ENCODE measurements at places on chromosomes 2 and 18.

DNA sequence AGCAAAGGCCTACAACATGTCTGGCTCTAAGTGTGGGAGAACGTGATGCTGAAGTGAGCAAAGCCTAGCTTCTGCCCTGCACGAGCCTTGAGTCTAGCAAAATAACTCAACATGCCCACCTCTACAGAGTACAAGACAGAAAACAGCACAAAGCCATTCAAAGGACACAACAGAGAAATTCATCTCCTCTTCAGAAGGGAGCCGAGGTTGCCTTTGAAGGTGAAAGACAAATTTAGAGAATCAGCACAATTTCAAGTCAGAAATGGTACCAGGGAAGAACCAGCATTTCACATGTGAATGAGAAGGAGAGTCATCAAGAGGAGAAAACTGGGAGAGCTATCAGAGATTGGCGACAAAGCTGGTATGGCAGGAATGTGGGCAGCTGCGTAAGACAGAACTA is 21.7 kb upstream of the CYTIP start:
- no peak for DNase-seq

GRCh38 chr2:127408807-127409099 is 9.5 kb upstream of the PROC start:
- no peak for DNase-seq

DNA sequence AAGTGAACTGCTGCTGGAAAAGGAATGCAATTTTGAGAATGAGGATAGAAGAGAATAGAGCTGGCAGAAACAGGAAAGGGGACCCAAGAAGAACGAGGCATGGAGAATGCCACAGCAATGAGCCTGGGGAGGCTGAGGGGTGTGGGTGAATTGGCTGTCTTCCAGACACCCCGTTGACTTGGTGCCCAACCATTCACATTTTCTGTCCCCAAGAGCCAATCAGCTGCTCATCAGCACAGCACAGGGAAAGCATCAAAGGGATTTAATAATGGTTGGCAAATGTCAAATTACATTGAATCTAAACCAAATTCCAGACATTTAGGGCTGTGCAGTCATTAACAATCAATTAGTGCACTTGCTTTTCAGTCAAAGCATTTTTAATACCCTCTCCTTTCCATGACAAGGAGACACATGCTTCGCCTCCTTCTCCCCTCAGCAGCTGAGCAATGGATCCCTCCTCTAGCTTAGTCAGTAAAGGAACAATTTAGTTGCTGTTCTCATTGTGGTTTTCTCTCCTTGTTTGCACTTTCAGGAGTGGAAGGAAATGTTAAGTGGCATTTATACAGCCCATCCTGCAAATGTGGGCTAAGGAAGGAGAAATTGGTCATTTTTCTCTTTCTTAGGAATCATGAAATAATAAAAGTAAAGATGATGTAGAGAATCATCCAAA is 98.8 kb downstream of the KLF7 start:
- DNase-seq, result no peak

GRCh38 chr2:120401275-120402066 is 55.5 kb downstream of the INHBB start:
- no peak for DNase-seq

GRCh38 chr2:186748354-186748753 is 54.5 kb downstream of the FAM171B start:
- DNase-seq, result no peak

GRCh38 chr2:231720987-231721966 is 13.0 kb downstream of the PTMA start:
- DNase-seq, result no peak

- DNase-seq, result peak; percentile 39
These were observed 905 bp upstream of the IAH1 start for GRCh38 chr2:9473308-9473984.

GRCh38 chr2:4358837-4359236 is 655.5 kb downstream of the DCDC2C start:
- no peak for DNase-seq

GRCh38 chr18:60024857-60025256 is 125.1 kb downstream of the PMAIP1 start:
- DNase-seq, result no peak

- no peak for DNase-seq
These were observed 36.4 kb downstream of the SLC20A1 start for GRCh38 chr2:112682101-112682500.

DNA sequence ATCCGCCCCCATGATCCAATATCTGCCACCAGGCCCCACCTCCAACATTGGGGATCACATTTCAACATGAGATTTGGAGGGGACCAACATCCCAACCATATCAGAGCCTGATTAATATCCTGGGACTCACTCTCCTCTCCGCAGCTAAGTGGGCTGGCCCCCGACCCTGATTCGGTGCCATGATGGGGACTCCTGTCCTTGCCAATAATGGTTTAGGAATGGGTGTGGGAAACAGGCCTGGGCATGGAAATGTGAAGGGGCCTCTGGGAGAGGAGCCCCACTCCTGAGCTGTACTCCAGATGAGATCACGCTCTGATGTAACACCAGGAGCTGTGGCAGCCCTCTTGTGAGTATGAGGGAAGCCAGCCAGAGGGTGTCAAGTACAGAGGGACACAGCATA is 77.3 kb upstream of the SMAD7 start:
- DNase-seq, result no peak

GRCh38 chr2:218368621-218369153 is 12.0 kb downstream of the CATIP start:
- DNase-seq, result no peak

DNA sequence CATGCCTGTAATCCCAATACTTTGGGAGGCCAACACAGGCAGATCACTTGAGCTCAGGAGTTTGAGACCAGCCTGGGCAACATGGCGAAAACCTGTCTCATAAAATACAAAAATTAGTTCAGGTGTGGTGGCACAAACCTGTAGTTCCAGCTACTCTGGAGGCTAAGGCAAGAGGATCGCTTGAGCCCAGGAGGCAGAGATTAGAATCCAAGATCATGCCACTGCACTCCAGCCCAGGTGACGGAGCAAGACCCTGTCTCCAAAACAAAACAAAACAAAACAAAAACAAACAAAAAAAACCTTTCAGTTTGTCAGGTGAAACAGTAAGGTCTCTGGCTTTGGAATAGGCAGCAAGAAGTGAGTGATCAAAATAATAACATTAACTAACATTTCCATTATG is 84.6 kb downstream of the CLHC1 start:
- no peak for DNase-seq

GRCh38 chr18:45997700-45998151 is 30.6 kb upstream of the EPG5 start:
- peak; percentile 5 for DNase-seq

DNA sequence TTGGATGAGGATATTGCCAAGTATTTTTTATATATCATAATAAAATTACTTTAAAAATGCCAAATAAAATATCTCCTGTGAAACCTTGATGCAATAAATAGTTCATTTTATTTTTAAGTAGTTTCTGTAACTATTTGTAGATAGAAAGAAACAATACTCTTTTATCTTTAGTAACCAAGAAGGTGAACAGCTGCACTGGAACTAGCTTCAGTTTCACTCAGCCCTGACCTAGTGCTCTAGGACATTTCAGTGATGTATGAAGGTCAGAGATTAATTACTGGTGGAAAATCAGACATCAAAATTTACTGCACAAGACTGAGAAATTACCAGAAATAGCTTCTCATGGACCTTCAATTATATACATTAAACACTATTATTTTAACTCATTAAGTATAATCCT is 1305.0 kb downstream of the CNTNAP5 start:
- DNase-seq, result no peak

DNA sequence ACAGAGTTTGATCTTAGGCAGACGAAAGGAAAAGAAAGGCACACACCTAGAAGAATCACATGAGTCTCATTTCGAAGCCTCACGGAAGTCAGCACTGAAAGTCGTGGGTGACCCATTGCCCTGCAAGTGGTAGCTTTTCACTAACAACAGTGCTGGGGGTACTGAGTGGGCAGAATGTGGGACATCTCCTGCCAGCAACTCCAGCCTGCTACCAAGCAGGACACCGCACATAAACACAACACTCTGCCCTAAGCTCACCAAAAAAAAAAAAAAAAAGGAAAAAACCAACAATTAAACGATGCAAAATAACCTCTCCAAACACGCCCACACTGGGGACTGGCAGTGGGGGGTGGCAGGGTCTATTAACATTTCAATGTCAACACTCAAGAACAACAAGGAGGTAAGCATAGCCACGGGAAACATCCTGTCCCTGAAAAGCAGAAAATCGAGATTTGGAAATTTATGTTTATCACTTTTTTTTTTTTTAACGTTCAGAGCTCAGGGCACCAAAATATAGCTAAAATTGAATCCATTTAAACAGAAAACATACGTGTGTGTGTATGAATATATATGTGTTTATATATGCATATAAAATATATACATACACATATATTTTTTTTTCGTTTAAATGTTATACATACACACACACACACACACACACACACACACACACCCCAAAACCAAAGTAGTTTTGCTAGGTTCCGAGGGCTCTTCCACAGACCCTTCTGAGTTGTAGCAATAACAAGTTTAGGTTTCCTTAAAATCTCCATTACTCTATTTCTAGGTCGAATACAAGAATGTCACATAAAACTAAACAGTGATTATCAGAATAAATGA is 2.2 kb downstream of the INO80D start:
- DNase-seq, result no peak

- no peak for DNase-seq
These were observed 74.2 kb upstream of the LCLAT1 start for GRCh38 chr2:30372826-30373225.

DNA sequence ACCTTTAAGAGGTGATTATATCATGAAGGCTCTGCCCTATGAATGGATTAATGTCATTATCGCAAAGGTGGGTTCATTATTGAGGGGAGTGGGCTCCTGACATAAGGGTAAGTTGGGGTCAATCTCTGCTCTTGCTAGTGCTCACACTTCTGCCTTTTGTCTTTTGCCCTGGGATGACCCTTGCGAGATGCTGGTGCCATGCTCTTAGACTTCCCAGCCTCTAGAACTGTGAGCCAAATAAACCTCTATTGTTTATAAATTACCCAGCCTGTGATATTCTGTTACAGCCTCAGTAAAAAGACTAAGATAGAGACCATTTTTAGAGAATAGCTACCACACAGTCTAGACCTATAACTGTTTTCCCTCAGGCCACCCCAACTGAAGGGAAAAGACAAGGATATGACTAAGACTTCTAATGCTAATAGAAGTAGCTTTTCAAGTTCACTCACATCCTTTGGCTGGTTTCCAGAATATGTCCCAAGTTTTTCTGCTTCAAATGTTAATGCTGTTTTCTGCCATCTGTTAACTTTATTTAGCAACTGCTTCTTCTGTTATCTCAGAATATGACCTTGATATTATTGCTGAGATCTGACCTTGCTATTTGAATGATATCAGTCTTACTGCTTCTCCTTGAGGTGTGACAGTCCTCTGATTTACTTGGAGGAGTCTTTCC is 65.1 kb upstream of the STAM2 start:
- no peak for DNase-seq

- DNase-seq, result no peak
These were observed 2.2 kb downstream of the EPHA4 start for GRCh38 chr2:221569871-221570270.

DNA sequence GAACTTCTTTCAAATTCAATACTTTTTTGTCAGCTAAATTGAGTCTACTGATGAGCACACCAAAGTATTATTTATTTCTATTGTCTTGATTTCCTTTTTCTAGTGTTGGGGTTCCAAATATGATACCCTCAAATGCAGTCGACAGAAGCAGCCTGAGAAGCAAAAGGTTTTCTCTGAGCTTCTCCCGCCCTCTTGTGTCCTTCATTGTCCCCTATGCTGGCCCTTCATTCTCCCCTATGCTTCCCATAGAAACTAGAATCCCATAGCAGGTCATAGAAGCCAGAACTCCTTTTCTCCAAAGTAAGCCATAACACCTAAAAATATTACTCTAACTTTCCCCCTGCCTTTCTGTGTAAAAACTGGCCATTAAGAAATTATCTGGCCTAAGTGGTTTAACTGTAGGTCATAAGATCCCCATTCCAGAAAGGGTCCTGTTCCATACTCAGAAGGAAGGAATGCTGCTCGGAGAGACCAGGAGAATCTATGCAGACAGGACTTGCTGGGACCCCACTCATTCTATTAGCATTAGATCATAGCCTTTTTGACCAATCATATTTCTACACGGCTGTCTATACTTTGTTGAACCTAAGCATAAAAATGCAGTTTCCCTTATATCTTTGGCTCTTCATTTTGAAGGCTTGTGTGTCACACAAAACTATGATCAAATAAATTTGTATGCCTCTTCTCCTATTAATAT is 764.6 kb upstream of the PKDCC start:
- DNase-seq, result no peak

GRCh38 chr2:60873381-60873780 is 8.0 kb upstream of the REL start:
- DNase-seq, result no peak

GRCh38 chr2:123993728-123994323 is 31.3 kb upstream of the CNTNAP5 start:
- peak; percentile 15 for DNase-seq

DNA sequence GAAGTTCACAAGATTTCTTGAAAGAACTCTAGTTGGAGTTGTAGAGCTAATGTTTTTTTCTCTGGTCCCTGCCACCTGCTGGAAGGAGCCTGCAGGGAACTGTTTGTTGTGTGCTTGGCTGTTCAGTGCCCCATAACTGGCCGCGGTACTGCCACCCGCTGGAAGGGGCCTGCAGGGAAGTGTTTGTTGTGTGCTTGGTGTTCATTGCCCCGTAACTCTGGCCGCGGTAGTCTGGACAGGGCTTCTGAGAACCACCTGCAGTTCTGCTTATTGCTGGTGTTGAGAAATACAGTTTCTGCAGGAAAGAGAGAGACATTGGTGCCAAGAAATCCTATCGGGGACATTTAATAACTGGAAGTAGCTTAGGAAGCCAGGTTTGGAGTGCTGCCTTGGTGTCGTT is 58.1 kb downstream of the AGAP1 start:
- no peak for DNase-seq

DNA sequence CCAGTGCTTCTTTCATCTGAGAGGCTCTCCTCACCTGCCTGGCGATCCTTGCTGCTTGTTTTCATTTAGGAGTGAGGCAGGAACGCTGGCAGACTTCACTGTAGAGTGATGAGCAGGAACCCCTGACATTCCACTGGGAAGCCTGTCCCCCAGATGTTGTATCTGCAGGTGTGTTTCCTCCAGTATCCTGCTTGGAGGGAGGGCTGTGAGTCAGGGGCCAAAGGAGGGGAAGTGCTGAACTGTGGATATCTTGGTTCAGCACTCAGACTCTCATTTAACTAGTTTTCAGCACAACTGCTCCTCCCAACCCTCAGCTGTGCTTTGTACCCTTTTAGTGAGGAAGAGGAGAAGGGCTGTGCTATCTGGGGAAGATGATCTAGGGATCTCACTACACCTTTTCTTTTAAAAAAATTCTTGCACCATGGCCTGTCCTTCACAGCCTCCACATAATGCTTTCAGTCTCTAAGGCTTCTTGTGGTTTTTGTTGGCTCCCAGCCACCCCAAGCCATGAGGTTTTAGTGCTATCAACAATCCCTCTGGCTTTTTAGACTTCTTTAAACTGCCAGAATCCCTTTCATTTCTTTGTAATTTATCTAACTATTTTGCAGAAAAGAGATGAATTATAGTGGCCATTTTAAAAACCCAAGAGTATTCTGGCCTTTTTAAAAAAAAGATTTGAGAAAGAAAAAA is 11.2 kb downstream of the ANKAR start:
- DNase-seq, result peak; percentile 21

GRCh38 chr18:37712776-37713175 is 147.2 kb upstream of the CELF4 start:
- no peak for DNase-seq

Data from CD8-positive, alpha-beta T cell (primary cell).